GM12864 (cell line): ENCODE measurements at places on chromosomes 6 and 20.

DNA sequence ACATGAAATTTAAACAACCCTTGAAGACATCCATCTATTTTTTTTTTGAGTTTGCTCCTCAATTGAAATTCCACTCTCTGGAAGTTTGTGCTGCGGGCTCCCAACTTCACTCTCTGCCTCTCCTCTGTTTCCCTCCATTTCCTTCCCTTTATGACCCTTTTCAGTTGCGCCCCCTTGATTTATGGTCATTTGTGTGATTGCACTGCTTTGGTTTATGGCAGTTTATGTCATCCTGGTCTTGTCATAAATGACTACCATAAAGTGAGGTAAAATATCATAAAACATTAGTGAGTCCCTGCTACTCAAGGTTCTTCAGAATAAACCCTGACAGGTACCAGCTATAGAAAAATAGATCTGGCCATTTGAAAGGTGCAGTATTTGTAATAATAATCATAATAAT is 348.3 kb upstream of the ZFP64 start:
- DNase-seq, result no peak

GRCh38 chr6:87487555-87487954 is 14.8 kb downstream of the SLC35A1 start:
- no peak for DNase-seq

DNA sequence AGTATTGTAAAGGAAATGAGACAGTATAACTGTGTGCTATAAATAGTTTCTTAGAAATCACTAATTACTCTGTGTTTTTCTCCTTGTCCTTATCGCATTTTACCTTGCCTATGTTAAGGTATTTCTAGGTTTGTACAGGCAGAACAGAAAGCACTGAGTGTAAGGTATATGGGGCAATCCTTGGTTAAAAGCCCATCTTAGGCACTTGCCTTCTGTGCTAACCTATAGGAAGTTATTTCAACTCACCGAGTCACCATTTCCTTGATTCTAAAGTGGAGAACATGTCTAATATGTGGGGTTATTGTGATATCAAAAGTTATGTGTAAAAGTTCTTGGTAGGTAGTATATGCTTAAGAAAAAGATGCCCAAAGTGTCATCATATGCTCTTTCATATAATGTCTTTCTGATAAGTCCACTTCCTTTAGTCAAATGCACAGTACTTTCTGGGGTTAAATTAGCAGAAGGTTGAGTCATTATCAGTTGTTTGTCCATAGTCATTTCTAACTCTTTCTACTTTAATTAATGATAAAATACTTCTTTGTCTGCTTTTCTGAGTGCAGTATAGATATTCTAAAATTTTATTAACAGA is 276.4 kb downstream of the UTRN start:
- no peak for DNase-seq

DNA sequence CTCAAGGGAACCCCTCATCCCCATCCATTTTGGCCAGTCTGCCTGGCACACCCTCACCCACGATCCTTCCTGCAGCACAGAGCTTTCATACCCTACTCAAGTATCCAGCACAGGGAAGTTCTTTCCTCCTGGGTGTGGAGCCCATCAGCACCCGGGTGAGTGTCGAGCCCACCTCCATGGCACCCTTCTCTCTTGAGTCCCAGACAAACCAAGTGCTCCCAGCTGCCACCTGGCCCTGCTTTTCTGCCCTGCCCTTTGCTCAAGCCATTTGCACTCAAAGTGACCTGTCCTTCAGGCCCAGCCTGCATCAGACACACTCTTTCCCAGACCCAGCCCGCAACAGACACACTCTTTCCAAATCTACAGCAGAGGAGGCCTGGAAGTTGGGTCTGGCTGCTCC is 257.2 kb downstream of the DLL1 start:
- no peak for DNase-seq

GRCh38 chr6:70380252-70380651 is 33.1 kb upstream of the FAM135A start:
- no peak for DNase-seq
